T47D (cell line): ENCODE measurements at places on chromosomes 1 and 21.

GRCh38 chr1:115134850-115135480 lies 45.7 kb upstream of the TSPAN2 start:
- no peak for DNase-seq

DNA sequence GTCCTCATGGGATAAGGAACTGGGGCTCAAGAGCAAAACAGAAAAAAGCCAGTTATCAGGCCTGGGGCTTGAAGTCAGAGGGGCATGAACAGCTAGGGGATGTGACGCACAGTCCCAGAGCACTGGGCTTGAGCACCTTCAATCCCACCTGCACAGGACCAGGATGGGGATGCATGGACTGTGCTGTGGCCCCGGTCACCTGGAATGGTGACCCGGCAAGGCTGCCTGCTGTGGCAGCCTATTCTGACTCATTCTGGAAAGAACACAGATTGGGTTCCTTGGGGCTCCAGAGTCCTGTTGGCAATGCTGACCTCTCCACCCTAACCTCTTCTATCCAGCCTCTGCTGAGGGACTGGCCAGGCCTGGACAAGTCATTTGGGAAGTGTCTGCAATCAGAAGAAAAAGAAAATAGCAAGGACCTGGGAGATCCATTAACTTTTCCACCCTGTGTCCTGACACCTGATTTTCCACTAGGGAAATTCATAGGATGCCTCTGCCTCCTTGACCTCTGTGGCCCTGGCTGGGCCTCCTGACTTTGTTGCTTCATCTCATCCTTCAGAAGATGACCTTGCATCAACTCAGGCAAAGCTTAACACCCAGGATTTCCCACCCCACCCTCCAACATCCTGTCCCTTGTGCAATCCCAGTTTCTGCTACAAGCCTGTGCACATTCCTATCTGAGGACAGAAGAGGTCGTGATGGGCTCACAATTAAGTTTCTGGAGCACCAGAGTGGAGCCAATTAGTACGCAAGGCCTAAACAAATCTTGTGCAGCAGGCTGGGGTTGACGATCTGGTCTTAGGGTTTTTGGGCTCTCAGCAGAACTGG lies 17.9 kb upstream of the FMOD start:
- peak; percentile 64 for DNase-seq

DNA sequence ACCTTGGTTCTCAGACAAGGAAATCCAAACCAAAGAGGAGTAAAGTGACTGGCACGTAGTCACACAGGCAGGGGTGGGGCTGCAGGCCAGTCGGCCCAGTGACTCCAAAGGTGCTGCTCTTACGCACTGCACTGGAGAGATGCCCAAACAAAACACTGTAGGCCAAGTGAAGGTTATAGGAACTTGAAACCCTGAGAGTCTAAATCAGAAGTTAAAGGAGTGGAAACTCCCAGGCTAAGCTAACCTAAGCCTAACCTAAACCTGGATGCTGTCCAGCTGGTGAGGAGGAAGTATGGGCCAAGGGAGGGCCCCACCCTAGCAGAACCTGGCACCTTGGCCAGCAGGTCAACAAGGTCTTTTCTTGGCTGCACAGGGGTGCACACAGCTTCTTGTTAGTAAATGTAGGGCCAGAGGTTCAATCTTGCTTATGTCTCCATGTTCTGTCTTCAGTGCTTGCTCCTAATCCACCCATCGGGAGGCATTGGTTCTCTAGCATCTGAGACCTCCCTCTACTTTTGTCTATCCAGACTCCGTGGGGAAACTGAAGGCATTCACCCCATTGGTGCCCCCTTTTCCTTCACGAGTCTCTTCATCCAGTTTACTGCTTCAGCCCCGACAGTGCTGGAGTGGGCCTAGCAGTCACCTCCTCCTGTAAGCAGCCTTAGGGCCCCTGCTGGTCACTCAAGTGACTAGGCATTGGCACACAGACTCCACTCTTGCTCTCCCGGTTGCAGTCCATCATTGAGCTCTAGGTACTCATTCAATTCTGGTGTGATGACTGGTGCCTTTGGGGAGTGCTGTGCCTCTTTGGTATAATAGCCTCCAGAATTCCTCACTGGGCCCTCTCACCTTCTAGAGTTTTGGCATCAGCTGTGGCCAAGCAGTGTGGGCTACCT lies 12.9 kb upstream of the TMEM125 start:
- DNase-seq = no peak

DNA sequence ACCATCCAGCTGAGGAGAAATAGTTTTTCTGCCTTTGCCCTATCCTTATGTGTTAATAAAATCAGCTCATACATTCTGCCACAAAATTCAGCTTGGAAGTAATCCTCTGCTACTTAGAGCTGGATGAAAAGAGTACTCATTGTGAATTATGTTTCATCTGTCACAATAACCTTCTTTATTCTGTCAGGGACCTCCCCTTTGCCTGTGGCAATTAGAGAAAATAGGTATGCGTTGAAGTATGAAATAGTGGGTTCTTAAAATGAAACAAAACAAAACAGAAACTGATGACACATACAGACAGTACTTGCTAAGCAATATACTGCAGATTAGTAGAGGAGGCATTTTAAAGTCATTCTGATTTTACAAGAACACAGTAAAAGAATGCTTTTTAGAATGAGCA lies 578.5 kb downstream of the USP25 start:
- no peak for DNase-seq

GRCh38 chr1:153790313-153790965 lies 15.2 kb downstream of the SLC27A3 start:
- DNase-seq = no peak

DNA sequence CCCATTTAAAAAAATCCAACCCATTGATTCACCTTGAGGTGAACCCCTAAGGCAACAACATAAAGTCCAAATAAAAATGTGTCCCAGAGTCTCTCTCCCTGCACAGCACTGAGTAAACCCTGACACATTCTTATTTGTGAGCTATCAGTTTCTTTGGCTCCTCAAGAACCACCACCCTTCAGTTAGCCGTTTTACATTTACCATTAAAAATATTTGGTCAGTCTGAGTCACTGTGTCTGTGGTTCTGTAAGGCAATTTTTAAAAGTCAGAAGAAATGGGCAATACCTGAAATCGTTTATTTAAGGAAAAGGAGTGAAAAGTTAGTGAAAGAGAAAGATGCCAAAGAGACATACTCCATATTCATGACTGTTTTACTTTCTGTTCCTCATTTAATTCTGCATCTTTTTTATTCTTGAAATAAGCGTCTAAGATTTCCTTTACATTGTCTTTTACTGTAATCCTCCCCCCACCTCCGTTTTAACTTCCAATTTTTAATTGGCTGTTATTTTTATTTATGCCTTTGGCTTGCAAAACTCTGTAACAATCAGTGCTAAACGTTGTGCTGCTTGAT lies 91.7 kb upstream of the IVNS1ABP start:
- DNase-seq = no peak

- DNase-seq = no peak
Measured at GRCh38 chr1:106646816-106647215, 409.7 kb upstream of the PRMT6 start.

DNA sequence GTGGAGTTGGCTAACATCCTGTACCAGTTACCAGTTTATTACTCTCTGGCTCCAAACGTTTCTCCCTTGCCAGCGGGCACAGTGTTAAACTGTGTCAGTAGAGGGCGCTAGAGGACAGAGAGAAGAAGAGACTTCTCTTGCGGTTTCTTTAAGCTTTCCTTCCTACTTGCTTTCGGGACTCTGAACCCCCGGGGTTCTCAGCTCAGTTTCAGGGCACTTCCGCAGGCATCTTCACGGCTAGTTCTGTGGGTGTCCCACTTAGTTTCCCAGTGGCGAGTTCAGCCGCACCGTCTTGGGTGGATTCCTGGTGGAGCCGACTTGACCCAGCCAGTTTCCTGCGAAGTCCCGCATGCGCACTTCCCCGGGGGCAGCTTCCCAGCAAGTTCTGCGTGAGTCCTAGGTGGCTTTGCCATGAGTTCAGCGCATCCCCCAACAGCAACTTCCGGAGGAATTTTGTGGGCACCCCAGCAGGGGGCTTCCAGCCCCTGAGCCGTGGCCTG lies 37.9 kb upstream of the BTG2 start:
- peak; percentile 88 for DNase-seq

DNA sequence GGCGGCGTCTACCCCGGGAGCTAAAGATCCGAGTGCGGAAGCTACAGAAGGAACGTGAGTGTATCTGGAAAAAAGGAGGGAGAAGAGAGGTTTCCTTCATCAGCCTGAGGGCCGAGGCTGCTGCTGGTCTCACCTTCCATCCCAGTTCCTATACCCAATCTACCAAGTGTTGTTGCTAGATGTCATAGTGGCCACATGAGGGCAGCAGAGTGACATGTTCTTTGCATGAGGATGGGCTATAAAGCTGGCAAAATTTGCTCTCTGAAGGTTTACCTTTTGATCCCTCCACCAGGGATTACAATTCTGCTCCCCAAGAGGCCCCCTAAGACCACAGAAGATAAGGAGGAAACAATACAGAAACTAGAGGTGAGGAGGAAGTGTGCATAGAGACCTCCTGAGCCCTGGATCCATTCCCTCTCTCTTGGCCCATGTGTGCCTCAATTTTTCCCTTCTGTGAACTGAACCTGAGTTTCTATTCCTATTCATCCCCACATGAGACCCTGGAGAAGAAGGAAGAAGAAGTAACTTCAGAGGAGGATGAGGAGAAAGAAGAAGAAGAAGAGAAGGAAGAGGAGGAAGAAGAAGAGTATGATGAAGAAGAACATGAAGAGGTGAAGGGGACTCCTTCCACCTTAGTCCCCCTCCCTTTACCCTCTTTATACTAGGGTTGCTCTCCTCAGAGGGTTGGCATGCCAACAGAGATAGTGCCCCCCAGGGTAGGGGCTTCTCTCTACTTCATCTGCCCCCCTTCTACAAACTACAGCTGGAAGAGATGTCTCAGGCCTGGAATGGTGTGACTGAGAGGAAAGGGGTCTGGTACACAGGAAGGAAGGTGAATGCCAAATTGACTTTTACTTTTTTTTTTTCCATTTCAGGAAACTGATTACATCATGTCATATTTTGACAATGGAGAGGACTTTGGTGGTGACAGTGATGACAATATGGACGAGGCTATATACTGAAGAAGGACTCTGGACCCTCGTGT lies 13.3 kb downstream of the POLR3GL start:
- peak; percentile 87 for DNase-seq

GRCh38 chr1:245798349-245798711 lies 643.5 kb downstream of the KIF26B start:
- no peak for DNase-seq

- no peak for DNase-seq
Measured at GRCh38 chr1:86218859-86219258, 62.3 kb upstream of the COL24A1 start.

DNA sequence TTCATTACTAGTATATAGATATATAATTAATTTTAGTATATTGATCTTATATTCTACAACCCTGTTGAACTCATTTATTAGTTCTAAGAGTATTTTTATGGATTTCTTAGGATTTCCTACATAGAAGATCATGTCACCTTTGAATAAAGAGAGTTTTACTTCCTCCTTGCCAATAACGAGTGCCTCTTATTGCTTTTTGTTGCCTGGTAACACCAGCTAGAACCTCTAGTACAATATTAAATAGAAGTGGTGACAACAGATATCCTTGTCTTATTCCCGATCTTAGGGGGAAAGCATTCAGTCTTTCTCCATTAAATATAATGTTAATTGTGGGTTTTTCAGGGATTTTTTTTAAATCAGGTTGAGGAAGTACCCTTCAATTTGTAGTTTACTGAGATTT lies 40.8 kb downstream of the WNT2B start:
- DNase-seq = no peak

- no peak for DNase-seq
Measured at GRCh38 chr1:212618466-212619210, 10.1 kb downstream of the ATF3 start.

GRCh38 chr1:15005116-15005515 lies 148.4 kb upstream of the TMEM51 start:
- no peak for DNase-seq

GRCh38 chr1:53572815-53573173 lies 113.6 kb downstream of the DMRTB1 start:
- peak; percentile 25 for DNase-seq

- DNase-seq = no peak
Measured at GRCh38 chr21:29303288-29303687, 4.6 kb downstream of the BACH1 start.

DNA sequence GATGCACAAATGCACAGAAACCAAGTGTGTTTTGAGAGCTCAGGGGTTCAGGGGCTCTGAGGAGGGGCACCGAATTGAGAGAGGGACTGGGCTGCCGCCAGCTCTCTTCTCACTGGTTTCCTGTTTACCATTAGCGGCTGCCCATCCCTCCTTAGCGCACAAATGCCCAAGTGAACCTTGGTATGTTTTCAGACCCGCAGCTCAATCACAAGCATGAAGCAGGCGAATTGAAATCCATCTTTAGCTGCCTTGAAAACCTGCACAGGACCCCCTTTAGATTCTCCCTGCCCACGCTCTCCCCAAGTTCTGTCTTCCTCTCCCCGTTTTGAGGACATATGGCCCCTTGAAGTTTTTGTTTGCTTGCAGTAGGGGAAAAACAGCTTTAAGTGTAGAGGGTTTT lies 61.1 kb upstream of the ACOT11 start:
- no peak for DNase-seq

DNA sequence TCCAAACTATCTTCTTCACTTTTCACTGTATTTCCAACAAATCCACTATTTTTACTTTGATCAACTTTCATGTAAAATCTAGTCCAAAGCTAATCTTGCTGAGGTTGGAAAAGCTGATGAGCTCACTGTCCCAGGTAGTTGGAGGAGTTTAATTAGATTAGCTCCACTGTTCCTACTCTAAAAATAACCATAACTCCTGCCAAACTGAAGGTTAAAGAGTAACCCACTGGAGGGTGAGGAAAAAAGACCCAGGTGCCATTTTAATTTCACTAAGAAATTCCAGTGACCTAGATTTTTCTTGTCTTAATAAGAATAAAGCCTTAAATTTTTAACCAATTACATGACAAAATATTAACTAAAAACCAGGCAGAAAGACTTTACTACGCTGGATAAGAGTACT lies 15.3 kb downstream of the DCAF8 start:
- no peak for DNase-seq

GRCh38 chr1:28893403-28894102 lies 20.8 kb upstream of the EPB41 start:
- no peak for DNase-seq

- no peak for DNase-seq
Measured at GRCh38 chr1:237016626-237017025, 12.4 kb upstream of the MT1HL1 start.

DNA sequence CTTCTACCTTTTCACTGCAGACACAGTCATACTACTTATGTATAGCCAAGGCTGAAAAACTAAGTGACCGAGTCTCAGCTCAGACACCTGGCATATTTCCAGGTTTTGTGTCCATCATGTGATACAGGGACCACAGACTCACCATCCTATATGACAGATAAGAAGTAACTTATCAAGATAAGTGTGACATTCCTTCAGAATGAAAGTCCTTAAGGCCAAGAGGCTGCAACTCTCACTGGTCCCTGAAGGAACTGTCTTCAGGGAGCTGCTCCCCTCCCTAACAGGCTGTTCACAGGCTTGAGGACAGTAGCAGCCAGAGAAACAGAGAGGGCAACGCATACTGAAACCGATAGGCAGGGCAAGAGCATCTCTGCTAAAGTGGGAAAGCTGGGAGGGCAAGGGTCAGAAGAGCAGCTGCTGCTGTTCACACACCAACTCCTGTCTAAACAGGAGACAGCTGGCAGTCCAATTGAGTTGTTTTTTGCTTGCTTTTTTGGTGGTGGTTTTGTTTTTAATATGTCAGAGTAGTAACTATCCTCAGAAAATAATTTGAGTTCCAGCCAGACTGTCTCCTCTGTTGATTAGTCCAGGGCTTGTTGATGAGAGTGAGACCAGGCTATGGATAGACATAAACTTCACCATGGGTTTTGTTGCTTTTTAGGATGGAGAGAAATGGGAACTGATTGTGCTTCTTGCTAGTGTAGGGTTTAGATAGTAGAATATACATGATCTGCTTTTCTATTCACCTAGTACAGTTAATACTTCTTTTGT lies 67.7 kb downstream of the MACF1 start:
- no peak for DNase-seq
